Gastroesophageal sphincter (tissue), 4 donors: ENCODE measurements at places on chromosomes 13 and 19. TPM values are rescaled to one million over a fixed set of nuclear protein-coding genes. Genes with fewer than 3 reads are reported as not detected.

GRCh38 chr13:50124536-50125303, 109.5 kb downstream of the KCNRG start:
- ATAC-seq = peak; percentile 8

The ZNF574 gene
- 25.3 TPM for total RNA-seq

DNA sequence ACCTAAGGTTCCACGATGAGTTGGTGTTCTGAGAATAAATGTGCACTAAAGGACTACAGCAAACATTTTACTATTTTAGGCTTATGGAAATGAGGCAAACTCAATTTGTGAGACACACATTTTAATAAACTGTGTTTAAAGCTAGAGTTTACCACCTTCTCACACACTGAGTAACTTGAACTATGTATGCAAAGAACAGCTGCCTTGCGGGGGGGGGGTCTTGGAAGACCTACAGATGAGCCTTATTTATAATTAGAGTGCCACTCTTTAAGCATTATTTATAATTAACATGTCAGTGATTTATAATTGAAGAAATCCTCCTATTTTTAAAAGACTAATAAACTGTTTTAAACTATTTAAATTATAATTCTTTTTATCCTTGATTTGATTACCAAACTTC, 300.4 kb downstream of the DLEU7 start:
- ATAC-seq = no peak

- ATAC-seq = no peak
Observed at GRCh38 chr13:113537909-113538688, 46.5 kb upstream of the TFDP1 start.

DNA sequence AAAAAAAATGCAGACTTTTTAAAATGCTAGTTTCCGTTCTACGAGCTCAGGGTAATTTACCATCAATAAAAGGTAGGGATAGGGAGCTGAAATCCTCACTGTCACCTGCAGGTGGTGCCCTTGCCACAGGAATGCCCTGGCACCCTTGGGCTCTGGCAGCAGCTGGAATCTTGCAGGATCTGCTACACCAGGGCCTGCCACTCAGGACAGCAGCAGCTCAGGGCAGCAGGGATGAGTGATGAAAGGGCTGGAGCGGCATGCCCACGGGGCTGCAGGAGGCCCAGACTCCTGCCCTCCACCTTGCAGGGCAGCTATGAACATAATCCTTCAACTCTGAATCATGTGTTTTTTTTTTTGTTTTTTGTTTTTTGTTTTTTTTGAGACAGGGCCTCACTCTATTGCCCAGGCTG, 54.0 kb downstream of the GNG7 start:
- ATAC-seq = peak; percentile 78

The ZNF491 gene
- total RNA-seq = 1.8 TPM

The SPC24 gene
- 4.2 TPM for total RNA-seq

- ATAC-seq = no peak
Observed at GRCh38 chr19:40756502-40757110, 5.6 kb downstream of the SNRPA start.

The LGALS7B gene
- 58.4 TPM for total RNA-seq

- peak; percentile 29 for ATAC-seq
Observed at GRCh38 chr13:52949742-52950141, 78.9 kb upstream of the OLFM4 start.

DNA sequence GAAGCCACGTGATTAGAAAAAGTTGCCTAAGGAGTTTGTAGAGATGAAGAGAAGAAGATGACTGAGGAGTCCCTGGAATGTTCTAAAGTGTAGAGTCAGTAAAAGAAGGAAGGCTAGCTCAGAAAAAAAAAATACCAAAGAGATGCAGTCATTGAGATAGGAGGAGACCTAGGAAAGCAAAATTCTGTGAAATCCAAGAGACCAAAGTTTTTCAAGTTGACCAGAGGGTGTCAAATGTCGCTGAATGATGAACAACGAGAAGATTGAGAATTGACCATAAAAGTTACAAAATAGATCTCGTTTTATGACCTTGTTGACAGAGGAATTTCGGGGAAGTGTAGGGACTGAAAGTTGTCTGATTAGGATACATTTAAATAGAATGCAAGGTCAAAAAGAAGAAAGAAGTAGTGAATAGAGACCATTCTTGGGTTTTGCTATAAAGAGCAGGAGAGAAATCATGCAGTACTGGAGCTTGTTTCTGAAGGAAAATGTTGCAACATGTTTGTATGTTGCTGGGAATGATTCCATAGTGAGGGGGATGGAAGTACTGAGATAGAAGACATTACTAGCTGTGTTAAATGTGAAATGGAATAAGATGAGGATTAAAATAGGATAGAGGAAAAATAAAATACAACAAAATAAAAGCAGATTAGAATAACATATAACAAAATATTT, 30.2 kb upstream of the HTR2A start:
- ATAC-seq = no peak

DNA sequence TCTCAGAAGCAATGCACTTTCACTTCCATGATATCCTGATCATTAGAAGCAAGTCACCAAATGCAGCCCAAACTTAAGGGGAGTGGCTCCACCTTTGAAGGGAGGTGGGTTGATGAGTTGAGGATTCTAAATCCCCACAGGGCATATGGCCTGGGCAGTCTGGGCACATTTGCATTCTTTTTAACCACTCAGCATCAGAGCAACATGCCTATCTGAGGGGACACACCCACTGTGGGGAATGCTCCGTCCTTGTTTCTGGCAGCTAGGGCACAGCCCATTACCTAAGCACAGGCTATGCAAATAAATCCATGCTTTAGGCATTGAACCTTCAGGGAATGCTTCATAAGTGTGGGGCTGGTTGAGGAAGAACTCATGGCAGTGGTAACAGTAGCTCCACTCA, 12.3 kb upstream of the SACS start:
- ATAC-seq = no peak

GRCh38 chr19:50000841-50001557, 24.2 kb downstream of the VRK3 start:
- no peak for ATAC-seq

The ZNF529 gene
- total RNA-seq = 25.2 TPM

- no peak for ATAC-seq
Observed at GRCh38 chr13:84896128-84896527, 903.1 kb downstream of the SLITRK6 start.

The ATP12A gene
- total RNA-seq = not detected

- ATAC-seq = no peak
Observed at GRCh38 chr19:33557720-33558119, 36.1 kb upstream of the PEPD start.

- no peak for ATAC-seq
Observed at GRCh38 chr19:50565984-50566903, 2.0 kb downstream of the LRRC4B start.

DNA sequence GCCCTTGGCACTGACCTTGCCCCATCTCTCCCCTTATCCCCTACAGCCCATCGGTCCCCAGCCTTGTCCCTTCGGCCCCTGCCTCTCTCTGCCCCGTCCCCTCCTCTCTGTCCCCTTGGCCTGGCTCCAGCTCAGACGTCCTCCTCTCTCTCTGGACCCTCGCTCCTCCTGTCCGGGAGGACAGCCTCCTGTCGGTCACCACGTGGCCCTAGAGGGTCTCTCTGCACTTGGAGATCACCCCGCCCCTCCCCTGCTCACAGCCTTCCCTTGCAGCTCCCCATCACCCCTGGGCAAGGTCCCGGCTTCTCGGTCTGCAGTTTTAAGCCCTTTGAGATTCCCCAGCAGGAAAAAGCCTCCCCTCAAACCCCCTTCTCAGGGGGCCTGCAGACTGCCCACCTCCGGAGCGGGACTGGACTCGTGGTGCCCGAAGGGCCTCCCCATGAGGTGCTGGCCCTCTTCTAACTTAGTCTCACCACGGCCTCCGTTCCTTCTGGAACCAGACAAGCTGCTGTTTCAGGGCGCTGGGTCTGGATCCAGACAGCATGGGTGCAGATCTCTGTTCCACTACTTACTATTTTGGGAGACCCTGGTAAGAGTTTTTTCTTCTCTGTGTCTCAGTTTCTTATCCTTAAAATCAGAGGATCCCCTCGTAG, 3.3 kb upstream of the KLK15 start:
- ATAC-seq = no peak

GRCh38 chr13:97113231-97114001, 108.7 kb upstream of the MBNL2 start:
- no peak for ATAC-seq

The LRRC8E gene
- 0.13 TPM for total RNA-seq

The PCP2 gene
- total RNA-seq = not detected

The TMC4 gene
- total RNA-seq = not detected

The KLC3 gene
- total RNA-seq = not detected

DNA sequence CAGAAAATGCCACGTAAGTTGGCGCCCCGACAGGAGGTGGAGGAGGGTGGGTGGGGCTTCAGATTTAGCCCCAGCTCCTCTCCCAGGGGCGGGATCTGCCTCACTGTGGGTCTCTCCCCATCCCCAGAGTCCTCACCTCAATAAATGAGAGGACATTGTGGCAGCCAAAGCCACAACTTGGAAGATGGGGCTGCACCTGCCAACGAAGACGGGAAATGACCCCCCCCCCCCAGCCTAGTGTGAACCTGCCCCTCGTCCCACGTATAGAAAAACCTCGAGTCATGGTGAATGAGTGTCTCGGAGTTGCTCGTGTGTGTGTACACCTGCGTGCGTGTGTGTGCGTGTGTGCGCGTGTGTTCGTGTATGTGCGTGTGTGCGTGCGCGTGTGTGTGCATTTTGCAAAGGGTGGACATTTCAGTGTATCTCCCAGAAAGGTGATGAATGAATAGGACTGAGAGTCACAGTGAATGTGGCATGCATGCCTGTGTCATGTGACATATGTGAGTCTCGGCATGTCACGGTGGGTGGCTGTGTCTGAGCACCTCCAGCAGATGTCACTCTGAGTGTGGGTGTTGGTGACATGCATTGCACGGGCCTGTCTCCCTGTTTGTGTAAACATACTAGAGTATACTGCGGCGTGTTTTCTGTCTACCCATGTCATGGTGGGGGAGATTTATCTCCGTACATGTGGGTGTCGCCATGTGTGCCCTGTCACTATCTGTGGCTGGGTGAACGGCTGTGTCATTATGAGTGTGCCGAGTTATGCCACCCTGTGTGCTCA, 1.5 kb upstream of the TRAPPC5 start:
- ATAC-seq = no peak

DNA sequence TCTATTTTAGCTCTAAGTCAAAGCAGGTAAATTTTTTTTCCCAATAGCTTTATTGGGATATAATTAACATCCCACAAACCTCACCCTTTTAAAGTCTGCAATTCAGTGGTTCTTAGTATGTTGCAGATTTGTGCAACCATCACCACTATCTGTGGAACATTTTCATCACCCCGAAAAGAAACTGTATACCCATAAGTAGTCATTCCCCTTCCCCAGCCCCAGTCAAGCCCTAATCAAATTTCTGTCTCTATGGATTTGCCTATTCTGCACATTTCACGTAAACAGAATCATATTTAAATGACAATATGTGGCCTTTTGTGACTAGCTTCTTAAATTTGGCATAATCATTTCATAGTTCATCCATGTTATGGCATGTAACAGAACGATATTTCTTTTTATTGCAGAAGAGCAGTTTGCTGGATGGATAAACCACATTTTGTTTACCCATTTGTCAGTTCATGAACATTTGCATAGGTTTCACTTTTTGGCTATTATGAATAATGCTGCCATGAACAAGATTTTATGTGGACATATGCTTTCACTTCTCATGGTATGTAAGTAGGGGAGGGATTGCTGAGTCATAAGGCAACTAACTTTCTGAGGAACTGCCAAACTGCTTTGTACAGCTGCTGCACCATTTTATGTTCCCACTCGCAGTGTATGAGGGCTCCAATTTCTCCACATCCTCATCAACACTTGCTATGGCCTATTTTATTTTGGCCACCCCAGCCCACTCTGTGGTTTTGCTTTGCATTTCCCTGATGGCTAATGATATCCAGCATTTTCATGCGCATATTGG, 10.9 kb downstream of the SLC46A3 start:
- ATAC-seq = no peak

- ATAC-seq = peak; percentile 27
Observed at GRCh38 chr19:17555929-17556813, 722 bp downstream of the COLGALT1 start.

The UNC13A gene
- total RNA-seq = 0.40 TPM

The BEST2 gene
- total RNA-seq = not detected

GRCh38 chr13:101082441-101082840, 333.9 kb downstream of the NALCN start:
- no peak for ATAC-seq

The POU4F1 gene
- total RNA-seq = 0.08 TPM

The ALKBH6 gene
- 10.7 TPM for total RNA-seq

The ZIC2 gene
- total RNA-seq = not detected

GRCh38 chr19:37979547-37980082, 72.6 kb downstream of the SIPA1L3 start:
- no peak for ATAC-seq

GRCh38 chr19:10761443-10762250, 43.8 kb downstream of the DNM2 start:
- no peak for ATAC-seq

DNA sequence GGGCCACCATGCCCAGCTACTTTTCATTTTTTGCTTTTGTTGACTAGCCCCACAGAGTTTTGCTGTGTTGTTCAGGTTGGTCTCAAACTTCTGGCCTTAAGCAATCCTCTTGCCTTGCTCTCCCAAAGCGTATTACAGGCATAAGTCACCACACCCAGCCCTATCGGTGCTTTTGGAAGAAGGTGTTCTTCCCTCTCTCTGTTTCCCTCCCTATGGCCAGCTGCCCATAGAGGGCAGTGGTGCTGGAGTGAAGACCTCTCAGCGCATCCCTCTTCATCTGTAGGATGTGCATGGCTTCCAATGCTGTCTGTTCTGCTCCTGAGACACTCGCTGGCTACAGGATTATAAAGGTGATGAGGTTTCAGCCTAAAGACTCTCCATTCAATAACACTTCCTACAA, 1.3 kb upstream of the CD22 start:
- no peak for ATAC-seq

The ZNF256 gene
- total RNA-seq = 5.4 TPM

GRCh38 chr13:93248627-93249047, 22.0 kb downstream of the GPC6 start:
- no peak for ATAC-seq

DNA sequence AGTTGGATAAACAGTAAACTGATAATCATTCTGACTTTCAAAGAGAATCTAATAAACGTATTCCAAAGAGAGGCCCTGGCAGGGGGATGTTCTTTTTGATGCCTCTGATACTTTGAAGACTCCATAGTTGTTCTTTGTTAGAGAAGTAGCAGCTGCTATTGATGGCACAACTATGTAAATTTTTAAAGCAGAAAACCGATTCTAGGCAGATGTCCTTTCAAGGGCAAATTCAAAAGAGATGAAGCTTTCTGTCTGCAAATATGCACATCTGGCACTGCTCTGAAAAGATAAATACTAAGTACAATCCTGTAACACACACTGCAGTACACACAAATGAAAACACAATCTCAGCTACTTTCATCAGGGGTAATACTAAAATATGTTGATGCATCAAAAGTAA, 250.1 kb downstream of the VWA8 start:
- ATAC-seq = no peak

The BSPH1 gene
- total RNA-seq = not detected

- ATAC-seq = no peak
Observed at GRCh38 chr13:52847682-52848432, 583 bp downstream of the PCDH8 start.

The ADAT3 gene
- total RNA-seq = 3.4 TPM

DNA sequence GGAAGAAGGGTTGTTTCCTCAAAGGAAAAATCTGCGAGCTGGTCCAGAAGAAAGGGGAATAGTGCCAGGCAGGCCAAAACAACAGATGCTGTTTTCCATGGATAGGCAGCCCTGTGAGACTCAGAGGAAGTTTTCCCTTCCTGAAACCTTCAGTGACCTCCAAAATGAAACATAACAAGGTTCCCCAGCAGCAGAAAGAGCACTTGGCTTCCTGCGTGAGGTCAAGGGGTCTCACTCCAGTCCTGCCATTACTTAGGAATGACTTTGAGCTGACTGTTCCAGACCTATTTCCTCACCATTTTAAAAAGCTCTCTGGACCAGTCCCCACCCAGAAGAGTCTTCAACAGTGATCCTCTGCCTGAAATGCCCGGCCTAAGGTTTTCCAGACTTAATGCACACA, 104.6 kb upstream of the IPO5 start:
- no peak for ATAC-seq
